Brain (organoid and tissue), 16 donors: ENCODE measurements at places on chromosomes 2 and 18. TPM values are rescaled to one million over a fixed set of nuclear protein-coding genes. Genes with fewer than 3 reads are reported as not detected.

SETBP1 gene
- 25.7 TPM for polyA plus RNA-seq

CDKL4 gene
- not detected for polyA plus RNA-seq

GALNT13 gene
- polyA plus RNA-seq: 1.7 TPM

DYTN gene
- not detected for polyA plus RNA-seq

AKAIN1 gene
- polyA plus RNA-seq: not detected

PKDCC gene
- 4.1 TPM for polyA plus RNA-seq

PTPN2 gene
- polyA plus RNA-seq: 12.5 TPM

RBM43 gene
- 1.1 TPM for polyA plus RNA-seq

IL1R2 gene
- polyA plus RNA-seq: 0.31 TPM

IL1RN gene
- polyA plus RNA-seq: not detected

ANKRD36 gene
- polyA plus RNA-seq: 0.78 TPM
